ENCODE measurements at places on chromosomes 1 and 21.

DNA sequence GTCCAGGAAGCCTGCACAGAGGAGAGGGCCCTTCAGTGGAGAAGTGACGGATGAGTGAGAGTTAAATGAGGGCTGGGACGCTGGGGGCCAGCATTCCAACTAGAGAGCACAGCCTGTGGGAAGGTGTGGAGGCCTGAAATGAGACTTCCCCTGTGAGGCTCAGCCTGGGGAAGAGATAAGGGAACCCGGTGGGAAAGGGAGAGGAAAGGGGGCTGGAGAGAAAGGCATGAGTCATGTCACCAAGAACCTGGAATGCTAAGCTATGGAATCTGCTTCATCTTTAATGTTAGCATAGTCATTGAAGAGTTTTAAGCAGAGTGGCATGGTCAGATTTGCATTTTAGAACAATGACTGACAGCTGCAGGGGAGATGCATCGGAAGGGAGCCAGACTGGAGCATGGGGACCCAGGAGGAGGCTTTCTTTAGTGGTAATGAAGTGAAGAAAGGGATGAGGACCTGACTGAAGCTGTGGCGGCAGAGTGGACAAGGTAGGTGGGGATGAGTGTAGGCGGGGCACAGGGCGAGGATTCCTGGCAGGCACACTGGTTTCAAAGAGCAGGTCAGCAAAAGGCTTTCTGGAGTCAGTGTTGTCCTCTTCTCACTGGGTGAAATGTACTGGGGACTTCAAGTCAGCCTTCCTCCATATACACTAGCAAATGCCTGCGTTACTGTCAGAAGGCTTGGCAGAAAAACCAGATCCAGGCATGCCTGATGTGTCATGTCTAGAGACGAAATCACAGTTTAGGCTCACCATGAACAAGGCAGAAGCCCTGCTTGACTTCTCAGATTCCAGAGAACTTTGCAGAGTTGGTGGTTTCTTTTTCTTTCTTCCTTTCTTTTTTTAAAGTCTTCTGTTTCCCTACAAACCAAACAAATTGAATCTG, 8.0 kb downstream of the RGL1 start:
- DNase-seq = no peak

DNA sequence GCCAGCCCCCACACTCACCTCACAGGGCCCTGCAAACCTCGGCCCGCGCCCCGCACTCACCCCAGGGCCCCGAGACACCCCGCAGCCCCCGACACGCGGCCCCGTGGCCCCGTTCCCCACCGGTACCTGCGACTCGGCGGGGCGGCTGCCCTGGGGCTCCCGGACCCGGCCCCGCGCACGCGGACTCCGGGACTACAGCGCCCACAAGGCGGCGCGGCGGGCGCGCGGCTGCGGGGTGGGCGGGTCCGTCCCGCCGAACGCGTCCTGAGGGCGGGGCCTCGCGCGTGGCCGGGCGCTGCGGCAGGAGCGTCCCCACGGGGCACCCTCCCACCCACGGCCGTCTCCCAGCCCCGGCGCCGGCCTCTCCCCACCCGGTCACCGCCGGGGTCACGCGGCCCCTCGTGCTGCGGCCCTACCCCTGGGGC, at the start of gene SLC19A1:
TSS of gene SLC19A1 (minus strand) at position 199 of the 425 bp plus-strand sequence. CDS start 4,481 bp downstream, outside the sequence.
- DNase-seq = peak; percentile 77

GRCh38 chr1:100187912-100188311, 9.9 kb upstream of the LRRC39 start:
- DNase-seq = peak; percentile 81

- no peak for DNase-seq
Observed at GRCh38 chr1:3944578-3945125, 44.6 kb upstream of the C1orf174 start.

DNA sequence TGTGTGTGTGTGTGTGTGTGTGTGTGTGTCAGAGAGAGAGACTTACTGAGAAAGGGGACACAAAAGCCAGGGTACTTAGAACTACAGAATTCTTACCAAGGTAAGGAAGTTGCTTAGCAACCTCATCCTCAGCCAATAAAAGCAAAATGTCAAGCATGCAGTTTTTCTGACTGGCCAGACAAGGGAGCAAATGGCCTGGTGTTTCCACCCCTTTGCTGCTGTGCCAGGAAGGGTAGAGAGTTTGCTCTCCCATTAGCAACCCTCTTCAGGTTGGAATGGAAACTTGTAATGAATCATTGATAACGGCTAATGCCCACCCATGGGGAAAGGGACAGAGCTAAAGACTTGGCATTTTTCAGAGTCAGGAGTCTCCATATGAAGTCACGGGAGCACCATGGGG, 10.6 kb downstream of the RXRG start:
- no peak for DNase-seq

DNA sequence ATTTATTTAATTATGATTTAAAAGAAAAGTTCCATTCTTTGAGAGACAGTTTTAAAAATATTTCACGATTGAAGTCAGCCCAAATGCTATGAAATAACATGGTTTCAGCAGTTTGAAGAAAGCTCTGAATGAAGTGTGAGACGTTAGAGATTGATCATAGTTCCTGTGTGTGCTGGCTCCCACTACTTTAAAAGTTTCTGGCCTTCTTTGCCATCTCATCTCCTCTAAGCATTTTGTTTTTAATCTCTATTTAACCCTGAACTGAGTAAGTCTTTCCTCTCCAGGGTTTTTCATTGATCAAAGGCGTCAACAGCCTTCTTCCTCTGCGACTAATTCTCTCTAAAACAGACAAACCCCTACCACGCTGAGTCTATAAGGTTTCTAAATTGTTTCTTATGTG, 225.3 kb upstream of the B3GALT2 start:
- DNase-seq = no peak

- peak; percentile 68 for DNase-seq
Observed at GRCh38 chr1:202807451-202807925, 733 bp downstream of the KDM5B start.

DNA sequence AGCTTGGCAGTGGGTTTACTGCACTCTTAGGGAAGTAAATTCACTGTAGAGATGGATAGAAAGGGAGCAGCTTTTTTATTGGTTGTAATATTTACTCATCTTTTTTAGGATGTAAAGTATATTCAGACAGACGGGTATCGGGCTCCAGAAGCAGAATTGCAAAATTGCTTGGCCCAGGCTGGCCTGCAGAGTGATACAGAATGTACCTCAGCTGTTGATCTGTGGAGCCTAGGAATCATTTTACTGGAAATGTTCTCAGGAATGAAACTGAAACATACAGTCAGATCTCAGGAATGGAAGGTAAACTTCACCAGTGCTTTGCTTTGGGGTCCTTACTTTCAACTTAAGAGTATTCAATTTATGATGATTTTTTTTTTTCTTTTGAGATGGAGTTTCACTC, 3.2 kb downstream of the UHMK1 start:
- no peak for DNase-seq

DNA sequence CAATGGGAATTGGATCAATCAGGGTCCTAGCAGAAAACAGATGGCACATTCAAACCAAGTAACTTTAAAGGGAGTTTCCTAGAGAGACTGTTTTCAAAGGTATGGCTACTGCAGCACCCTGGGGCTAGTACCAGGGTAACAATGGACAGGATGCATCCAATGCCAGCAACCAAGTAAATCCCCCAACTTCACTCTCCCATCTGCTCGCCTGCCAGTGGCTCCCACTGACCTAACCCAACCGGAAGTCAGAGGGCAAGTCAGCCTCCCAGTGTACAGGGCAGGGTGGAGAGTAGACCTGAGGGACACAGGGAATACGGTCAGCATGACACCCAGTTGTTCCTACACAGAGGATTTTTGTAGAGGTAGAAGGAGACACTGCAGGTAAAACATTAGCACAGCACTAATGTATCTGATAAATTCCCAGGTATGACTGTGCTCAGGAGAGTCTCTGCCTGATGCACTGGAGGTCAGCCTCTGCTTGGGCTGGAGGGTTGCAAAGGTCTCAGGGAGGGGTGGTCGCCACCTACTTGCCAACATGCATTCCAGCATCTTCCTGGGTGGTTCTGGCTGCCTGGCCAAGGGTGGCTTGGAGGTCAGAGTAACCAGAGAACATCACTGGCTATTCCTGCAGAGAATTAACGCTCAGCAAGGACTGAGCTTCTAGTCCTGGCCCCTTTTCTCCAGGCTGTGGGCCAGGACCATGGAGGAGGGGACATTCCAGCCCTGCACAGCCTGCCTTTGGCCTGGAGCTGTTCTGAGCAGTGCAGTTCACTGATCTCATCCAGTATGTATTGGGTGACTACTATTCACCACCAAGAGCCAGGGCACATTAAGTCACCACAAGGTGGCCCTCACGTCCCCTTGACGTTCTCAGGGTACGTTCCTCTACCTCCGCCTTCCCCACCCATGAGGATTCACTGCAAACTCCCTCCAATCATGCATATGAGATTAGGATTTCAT, 5.1 kb upstream of the GJA4 start:
- DNase-seq = peak; percentile 54

DNA sequence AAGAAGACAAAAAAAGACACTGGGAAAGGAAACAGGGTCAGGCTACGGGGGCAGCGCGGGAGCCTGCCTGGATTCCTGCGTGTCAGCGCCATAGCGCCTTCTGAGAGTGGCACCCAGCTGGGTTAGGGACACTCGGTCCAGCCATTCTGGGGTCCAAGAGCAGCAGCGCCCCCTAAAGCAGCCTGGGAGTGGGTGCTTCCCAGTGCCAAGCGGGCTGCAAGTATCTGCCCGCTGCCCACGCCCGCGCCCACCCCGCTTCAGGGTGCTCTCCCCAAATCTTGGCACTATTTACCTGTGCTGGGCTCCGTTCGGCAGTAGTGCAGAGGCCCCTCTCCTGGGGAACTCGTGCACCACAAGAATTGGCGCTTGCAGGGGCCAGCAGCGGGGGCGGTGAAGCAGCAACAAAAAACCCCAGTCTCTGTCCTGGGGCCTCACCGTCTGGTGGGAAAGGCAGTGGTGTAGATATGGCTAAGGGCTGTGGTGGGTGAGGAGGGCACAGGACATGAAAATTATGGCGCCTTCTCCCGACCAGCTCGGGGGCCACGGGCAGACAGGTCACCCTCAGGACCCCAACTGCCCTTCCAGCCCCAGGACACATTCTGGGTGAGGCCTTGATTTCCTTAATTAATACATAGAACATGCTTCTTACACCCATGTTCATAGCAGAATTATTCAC, 24.1 kb upstream of the LBR start:
- peak; percentile 67 for DNase-seq

- DNase-seq = no peak
Observed at GRCh38 chr1:94118013-94118412, 2.9 kb downstream of the ABCA4 start.

- DNase-seq = no peak
Observed at GRCh38 chr21:19590044-19590443, 1186.5 kb upstream of the TMPRSS15 start.

GRCh38 chr1:48026275-48026674, 29.1 kb upstream of the TRABD2B start:
- no peak for DNase-seq

GRCh38 chr1:145771056-145771455, 51.8 kb downstream of the CD160 start:
- DNase-seq = no peak

DNA sequence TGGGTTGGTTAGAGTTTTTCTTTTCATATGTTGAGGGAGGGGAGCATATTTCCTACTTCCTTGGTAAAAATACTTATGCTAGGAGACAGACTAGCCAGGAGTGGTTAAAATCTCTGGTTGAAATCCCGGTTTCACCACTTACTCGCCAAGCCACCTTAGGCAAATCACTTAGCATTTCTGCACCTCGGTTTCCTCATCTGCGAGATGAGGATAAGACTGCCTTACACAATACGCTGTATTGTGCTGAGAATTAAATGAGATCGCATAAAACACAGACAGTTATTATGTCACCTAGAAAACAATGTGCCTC, 1.4 kb downstream of the IFFO2 start:
- no peak for DNase-seq

GRCh38 chr1:116312681-116313069, 60.4 kb upstream of the ATP1A1 start:
- no peak for DNase-seq

DNA sequence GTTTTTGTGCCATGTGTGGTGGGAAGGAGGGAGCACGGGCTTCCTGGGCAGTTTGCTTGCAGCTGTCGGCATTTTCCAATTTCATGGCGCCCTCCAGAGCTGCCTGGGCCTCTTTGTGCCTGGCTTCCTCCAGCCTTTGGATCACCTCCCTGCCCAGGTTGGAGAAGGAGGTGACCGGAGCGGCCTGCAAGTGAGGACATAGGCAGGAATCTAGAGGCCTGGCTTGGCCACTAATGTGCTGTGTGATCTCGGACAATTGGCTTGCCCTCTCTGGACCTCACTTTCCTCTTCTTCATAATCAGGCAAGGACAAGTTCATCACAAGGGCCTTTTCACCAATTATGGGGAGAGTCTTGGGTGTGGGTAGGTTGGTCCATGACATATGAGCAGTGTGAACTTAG, 245.1 kb downstream of the MATN1 start:
- DNase-seq = peak; percentile 22

DNA sequence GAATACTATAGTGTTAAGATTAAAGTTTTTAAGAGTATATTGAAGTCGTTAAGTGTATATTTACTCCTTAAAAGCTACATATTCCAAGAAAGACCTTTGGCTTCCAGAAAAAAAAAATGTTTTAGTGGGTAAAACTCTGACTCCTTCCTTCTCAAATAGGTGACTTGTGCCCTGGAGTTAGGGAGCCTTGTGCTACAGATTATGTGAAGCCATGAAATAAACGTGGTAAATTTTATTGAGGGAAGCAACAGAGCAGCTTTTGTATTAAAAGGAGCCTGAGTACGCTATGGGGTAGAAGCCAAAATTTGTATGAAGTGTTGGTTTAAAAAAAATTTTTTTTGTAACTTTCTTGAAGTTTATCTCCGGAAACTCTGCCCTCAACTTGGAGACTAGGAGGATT, 994 bp downstream of the RO60 start:
- DNase-seq = no peak

DNA sequence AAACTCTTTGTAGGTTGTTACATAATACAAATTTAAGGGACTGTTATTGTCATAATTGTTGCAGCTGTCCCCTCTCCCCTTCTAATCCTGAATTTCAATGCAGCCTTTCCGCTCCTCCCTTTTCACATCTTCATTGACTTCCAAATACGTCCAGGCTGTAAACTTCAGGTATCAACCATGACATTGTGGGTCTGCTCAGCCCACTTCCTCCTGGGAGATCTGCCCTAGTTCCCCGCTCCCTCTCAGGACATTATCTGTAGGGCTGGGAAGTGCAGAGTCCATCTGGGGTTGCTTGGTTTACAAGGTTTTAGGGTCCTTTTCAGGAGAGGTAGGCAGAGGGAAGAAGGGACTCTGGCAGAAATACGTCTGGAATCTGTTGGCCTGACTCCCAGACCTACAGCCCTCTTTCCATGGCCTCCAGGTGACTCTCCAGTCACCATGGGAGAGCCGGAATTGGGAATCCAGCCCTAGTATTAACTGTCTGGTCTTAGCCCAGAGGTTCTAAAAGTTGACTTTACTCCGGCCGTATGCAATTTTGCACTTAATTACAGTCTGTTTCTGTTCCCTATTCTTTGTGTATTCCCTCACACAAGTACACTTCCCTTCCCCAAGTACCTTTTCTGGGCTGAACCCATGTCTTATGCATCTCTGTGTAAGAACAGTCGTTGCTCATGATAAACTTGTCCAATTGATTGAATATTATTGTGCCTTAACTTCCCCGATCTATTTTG, 4.7 kb upstream of the DENND2D start:
- DNase-seq = no peak

GRCh38 chr21:31781737-31782136, 49.8 kb upstream of the SCAF4 start:
- DNase-seq = peak; percentile 66
